ENCODE measurements at places on chromosomes 7 and 10. TPM values are rescaled to one million over a fixed set of nuclear protein-coding genes. Genes with fewer than 3 reads are reported as not detected.
A peak's percentile ranks its signal among the peaks of the same experiment; 100 is the strongest.

The PRSS37 gene
- not detected for total RNA-seq

The PRKAR1B gene
- 12.3 TPM for total RNA-seq

The CYP2C8 gene
- 0.17 TPM for total RNA-seq

The TEX47 gene
- not detected for total RNA-seq

The CNNM1 gene
- total RNA-seq = 0.66 TPM

The PDE1C gene
- 27.6 TPM for total RNA-seq

GRCh38 chr10:80407812-80408241 lies 524 bp upstream of the PRXL2A start:
- DNase-seq = no peak

DNA sequence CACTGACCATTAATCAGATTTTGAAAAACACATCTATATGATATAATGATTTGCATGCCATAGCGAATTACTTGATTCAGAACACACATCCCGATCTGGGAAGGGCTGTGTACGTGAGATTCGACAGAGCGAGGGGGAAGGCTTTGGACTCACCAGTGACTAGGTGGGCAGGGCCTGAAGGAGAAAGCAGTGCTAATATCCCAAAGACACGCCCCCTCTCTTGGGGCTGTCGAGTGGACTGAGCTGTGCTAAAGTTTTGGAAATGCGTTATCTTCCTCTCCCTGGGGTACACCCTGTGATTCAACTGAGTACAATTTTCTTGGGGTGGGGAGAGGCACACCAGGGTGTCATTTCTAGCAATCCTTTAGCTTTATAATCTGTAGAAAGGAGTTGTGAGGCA lies 1.8 kb downstream of the LRRC17 start:
- peak; percentile 92 for DNase-seq

- peak; percentile 28 for DNase-seq
These were observed 2.5 kb downstream of the DYNC2I1 start for GRCh38 chr7:158858592-158859503.

DNA sequence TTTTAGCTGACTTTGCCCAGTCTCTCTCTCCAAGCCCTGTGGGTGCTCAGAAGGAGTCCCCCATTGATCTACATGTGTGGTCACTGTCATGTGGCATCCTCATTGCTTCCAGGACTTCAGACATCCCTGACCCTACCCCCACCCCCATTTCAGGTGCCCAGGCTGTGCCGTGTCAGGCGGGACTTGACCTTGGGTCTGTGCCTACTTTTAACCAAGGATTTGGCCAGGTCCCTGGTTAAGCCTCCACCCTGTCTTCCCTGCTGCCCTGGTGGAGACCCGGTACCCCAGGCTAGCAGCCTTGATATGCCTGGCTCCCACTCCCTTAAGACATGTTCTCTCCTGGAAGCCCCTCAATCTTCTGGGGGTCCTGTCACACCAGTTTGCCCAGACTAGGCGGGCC lies 31.3 kb downstream of the PRF1 start:
- no peak for DNase-seq

GRCh38 chr7:335358-336148 lies 45.6 kb downstream of the FOXL3 start:
- DNase-seq = no peak

DNA sequence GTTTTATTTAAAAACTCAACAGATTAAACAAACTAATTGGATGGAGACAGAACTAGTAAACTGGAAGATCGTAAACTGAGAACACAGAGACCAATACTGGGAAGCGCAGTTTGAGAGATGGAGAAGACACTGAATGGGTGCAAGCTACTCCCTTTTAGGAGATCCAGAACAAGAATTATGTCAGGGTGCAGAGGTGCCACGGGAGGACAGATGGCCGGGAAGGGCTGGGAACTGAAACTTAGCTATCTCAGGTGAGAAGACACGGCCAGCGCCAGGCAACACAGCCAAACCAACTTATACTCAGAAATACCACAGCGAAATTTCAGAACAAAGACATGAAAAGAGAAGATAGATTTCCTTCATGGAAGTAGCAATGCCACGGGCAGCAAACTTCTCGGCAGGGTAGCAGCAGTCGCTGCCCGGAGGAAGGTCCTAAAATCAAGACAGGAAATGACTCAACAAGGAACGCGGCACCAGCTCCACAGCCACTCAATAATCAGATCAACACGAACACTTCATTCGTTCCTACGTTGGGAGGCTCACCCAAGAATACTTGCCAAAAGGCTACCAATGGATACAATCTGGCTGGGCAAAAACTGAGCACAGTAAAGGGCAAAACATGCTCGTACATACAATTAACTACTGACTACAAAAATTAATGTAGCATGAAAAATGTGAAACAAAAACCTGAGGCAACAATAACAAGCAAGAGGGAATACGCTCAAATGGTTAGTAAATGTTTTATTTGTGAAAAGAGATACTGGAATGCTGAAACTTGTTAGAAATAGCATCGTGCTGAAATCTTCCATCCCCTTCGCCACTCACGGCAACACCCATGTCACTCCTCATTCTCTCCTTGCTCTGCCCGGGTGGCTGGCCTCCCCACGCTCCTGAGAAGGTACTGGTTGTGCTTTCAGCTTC lies 2.2 kb upstream of the LRRC27 start:
- peak; percentile 84 for DNase-seq

GRCh38 chr7:100166317-100166940 lies 2.0 kb downstream of the GAL3ST4 start:
- no peak for DNase-seq

- no peak for DNase-seq
These were observed 168.8 kb downstream of the TCF7L2 start for GRCh38 chr10:113118882-113119281.

GRCh38 chr10:125828311-125828710 lies 5.0 kb downstream of the BCCIP start:
- DNase-seq = no peak

DNA sequence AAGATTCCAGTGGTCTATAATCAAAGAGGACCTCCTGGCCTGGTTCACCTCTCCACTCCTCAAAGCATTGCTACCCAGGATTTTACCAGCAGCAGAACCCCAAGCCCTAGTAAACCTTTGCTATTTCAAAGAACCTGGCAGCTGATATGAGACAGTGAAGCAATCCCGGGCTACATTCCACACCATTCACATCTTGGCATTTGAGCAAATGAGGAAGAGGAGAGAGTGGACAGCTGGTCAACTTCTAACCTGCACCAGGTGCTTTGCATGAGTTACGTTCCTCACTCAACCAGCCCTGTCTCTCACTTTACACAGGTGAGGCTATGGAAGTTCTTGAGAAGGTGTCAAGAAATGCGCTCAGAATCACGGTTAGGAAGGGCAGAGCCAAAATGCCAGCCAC lies 1.1 kb downstream of the CCDC3 start:
- DNase-seq = no peak

GRCh38 chr7:155584763-155585531 lies 38.6 kb upstream of the CNPY1 start:
- DNase-seq = peak; percentile 26

All from fibroblast of lung (primary cell).